ENCODE measurements at places on chromosomes 7 and 10.

GRCh38 chr10:44572146-44572545, 187.2 kb upstream of the CXCL12 start:
- DNase-seq: no peak

GRCh38 chr10:119301397-119301796, 94.0 kb downstream of the GRK5 start:
- peak; percentile 61 for DNase-seq

DNA sequence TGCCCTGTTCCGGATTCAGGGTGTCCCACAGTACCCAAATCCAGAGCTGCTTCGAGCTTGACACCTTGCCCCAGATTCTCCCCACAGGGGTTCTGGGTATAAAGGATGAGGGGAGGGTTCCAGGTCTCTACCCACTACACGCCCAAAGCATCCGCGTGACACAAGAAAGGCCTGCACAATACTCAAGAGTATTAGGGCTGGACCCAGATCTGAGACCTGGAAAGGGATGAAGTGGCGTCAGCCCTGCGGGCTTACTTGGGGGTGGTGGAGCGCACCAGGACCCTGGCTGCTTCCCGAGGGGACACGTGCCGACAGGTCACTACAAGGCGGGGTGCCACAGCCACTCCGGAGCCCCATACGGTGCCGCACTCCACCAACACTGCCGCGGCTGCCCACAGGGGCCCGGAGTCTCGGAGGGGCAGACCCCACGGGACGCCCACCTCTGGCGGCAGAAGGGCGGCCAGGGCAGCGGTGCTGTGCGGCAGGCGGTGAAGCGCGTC, 1.3 kb downstream of the TYSND1 start:
- DNase-seq: no peak

- DNase-seq: no peak
These were observed 33.9 kb upstream of the SLC29A3 start for GRCh38 chr10:71285180-71285545.

DNA sequence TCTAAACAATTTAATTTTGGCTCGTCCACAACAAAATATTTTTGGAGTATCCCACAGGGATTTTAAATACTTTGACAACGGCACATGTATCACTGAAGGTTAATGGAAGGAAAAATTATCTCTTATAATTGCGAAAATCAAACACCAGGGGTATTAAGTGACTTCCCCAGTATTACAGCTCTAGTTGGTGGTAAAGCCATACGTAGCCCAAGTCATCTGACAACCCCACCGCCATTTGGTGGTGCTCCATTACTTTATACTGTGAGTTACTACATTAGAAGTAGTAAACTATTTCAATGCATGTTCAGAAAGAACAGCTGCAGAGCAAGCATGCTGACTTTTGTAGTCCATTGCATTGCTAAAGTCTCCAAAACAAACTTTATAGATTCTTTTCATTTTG, 179.7 kb downstream of the HGF start:
- no peak for DNase-seq

- no peak for DNase-seq
These were observed 1034.5 kb upstream of the LRRTM3 start for GRCh38 chr10:65891073-65891981.

GRCh38 chr10:64076322-64076940, 555.2 kb downstream of the REEP3 start:
- DNase-seq: no peak

- DNase-seq: no peak
These were observed 18.1 kb downstream of the BAZ1B start for GRCh38 chr7:73504017-73504416.

GRCh38 chr7:6460303-6460702, 12.5 kb upstream of the DAGLB start:
- no peak for DNase-seq

DNA sequence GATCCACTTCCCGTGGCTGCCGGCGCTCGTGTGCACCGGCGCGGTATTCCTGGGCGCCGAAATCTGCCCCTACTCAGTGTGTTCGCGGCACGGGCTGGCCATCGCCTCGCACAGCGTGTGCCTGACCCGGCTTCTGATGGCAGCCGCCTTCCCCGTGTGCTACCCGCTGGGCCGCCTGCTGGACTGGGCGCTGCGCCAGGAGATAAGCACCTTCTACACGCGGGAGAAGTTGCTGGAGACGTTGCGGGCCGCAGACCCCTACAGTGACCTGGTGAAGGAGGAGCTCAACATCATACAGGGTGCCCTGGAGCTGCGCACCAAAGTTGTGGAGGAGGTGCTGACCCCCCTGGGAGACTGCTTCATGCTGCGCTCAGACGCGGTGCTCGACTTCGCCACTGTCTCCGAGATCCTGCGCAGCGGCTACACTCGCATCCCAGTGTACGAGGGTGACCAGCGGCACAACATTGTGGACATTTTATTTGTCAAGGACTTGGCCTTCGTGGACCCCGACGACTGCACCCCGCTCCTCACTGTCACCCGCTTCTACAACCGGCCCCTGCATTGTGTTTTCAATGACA, 1.3 kb downstream of the CNNM1 start:
- DNase-seq: no peak

DNA sequence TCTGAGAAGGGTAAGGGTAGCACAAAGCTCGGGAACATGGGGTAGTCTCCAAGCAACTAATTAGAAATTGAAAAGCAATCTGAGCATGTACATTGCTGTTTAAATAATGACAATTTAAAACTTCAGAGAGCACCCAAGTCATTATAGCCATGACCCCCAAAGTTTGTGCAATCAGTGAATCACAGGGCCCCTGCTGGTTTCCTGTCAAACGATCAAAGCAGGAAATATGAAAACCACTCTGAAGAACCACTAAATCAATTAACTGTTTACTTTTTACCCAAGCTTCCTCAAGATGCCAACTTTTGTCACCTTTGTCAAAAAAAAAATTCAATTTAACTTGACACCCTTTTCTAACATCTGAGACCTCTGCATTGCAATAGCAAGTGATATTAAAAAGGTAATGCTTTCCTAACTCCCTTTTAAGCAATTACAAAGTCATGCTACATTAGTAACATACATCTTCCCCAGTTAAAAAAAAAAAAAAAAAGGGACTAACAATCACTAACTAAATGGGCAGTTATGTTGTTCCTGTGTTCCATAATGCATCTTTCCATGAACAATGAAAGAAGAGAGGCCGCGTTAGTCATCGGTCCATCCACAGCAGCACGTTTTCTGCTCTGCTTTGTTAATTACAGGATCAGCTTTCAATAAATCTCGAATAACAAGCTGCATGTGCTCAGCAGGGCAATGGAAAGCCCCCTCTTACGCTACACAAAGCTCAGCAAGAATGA, 80.6 kb downstream of the ETV1 start:
- DNase-seq: no peak

GRCh38 chr7:585229-585711, 65.6 kb upstream of the PDGFA start:
- DNase-seq: no peak

DNA sequence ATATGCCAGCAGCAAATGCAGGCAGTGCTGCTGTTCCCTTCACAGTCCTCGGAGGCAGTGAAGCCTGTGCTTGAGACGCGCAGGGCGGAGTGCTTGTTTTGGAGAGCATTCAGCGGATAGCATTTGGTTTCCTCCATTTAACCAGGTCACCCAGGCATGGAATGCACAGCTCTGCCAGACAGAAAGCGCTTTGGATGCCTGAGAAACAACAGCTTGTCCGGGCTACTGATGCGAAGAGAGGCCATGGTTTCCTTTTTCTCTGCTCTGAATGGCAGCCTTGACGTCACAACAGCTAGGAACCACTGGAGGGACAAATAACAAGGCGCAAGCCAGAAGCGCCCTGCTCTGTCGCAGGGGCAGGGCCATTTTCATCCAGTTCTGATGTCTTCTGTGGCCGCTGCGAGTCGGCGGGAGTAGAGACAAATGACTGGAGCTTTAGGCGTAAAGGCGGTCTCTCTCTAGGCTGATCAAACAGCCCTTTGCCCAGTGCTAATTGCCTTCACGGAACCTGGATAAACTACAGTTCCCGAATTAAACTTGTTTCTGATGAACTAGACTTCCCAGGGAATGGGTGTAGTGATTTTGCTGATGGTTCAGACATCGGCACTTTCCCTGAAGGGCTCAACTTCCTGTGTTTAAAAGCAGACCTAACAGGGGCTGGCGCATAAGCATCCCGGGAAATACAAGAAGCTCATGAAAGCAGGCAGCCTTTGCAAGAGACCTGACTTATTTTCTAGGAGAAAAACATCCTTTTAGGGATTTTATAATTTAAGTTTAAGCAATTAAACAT, 187.6 kb upstream of the KLF14 start:
- no peak for DNase-seq

Measured in stimulated activated CD8-positive, alpha-beta memory T cell treated with anti-CD3 and anti-CD28 coated beads, Interleukin-15, amount 100 ng/mL, for 4 hours (primary cell).